ENCODE measurements at places on chromosomes 5 and 9. TPM values are rescaled to one million over a fixed set of nuclear protein-coding genes. Genes with fewer than 3 reads are reported as not detected.

DNA sequence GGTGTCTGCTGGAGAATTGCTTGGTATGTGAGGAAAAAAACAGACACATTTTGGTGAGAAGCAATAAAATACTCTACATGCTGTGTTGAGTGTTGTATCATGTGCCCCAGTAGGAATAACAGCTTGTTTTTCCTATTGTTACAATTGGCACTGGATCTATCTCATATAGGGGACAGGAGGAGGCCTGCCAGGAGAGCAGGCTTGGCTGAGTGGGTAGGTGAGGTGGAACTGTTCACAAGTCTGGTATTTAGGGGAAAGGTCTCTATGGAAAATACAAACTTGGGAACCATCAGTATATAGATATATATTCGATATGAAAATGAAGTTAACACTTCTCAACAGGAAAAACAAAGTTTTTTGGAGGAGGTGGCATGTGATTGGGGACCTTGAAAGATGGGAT, 9.5 kb upstream of the SH3TC2 start:
- no peak overlapping the region for H3K27ac ChIP-seq
- peaks cover 6% of the 10 kb centered on the region for H3K27me3 ChIP-seq
- no peak overlapping the region for H3K4me3 ChIP-seq
- H3K36me3 ChIP-seq = no peaks in the 10 kb centered on the region

DNA sequence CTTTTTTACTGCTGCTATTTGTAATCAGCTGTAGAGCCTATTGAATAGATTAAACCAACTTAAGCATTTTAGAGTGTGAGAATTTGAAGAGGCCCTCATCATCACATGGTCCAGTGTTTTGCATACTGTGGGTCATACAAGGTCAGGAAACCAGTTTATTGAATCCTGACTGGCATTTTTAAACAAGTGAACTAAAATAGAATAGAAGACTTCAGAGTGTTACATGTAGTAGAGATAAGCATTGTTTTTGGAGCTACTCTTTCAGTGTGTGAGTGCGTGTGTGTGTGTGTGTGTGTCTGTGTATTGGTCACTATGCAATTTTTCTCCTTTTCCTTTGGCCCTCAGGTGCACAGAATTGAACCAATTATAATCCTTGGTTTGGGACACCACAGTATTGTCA, 114.4 kb downstream of the SLC28A3 start:
- DNase-seq = no peak
- H3K4me1 ChIP-seq = peaks cover 23% of the 10 kb centered on the region
- H3K36me3 ChIP-seq = no peaks in the 10 kb centered on the region
- H3K27ac ChIP-seq = no peak overlapping the region
- no peak overlapping the region for H3K4me3 ChIP-seq

DNA sequence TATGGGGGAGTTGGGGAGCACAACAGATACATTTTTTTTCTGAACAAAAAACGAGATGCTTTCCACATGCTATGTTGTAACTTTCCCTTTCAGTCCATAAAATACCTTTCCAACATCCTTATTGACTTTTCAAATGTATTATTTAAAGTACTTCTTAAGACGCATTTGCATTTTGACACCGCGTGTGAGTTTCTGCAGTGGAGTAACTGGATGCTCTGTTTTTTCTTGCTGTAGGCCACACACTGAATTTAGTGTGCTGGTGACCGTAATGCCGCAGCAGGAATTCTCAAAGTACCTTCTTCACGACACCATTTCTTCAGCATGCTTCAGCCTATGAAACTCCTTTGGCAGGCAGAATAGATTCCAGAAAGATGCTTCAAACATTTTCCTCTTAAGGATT, 14.3 kb upstream of the EPB41L4B start:
- no peaks in the 10 kb centered on the region for H3K36me3 ChIP-seq
- H3K4me3 ChIP-seq = no peak overlapping the region
- no peak for DNase-seq
- H3K4me1 ChIP-seq = no peaks in the 10 kb centered on the region

The RNF180 gene
- total RNA-seq = 3.8 TPM

DNA sequence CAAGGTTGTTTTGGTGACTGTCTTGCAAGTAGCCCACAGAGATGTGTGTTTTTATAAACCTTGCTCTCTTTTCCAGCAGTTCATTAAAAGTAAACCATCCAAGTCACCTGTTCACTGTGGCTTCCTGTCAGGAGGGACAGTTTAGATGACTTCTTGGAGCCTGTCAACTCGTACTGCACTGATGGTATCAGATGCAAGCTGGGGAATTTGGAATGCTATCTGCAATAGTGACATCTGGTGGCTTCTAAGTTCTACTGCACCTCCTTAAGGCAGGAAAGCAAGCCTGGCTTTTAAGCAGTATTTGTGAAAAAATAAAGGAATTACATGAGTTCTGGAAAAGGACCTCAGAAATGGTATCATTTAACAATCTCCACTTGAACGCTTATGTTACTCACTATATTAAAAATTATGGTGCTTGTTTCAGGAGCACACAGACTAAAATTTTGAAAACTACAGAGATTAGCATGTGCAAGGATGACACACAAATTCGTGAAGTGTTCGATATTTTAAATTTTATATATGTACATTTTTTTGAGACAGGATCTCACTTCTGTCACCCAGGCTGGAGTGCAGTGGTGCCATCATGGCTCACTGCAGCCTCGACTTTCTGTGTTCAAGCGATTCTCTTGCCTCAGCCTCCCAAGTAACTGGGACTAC, 164.0 kb downstream of the TTC39B start:
- H3K4me1 ChIP-seq = peaks cover 3% of the 10 kb centered on the region
- H3K27me3 ChIP-seq = no peaks in the 10 kb centered on the region
- no peak overlapping the region for H3K4me3 ChIP-seq
- H3K27ac ChIP-seq = no peak overlapping the region
- no peaks in the 10 kb centered on the region for H3K36me3 ChIP-seq

GRCh38 chr9:33263131-33264002, 1.1 kb downstream of the BAG1 start:
- H3K27ac ChIP-seq = no peak overlapping the region
- H3K36me3 ChIP-seq = peaks cover 46% of the 10 kb centered on the region
- H3K4me1 ChIP-seq = peaks cover 7% of the 10 kb centered on the region
- DNase-seq = peak; percentile 61
- H3K27me3 ChIP-seq = no peaks in the 10 kb centered on the region
- H3K4me3 ChIP-seq = peak overlapping the region; percentile 96

GRCh38 chr9:31848505-31849285, 535.7 kb upstream of the ACO1 start:
- H3K36me3 ChIP-seq = no peaks in the 10 kb centered on the region
- H3K4me3 ChIP-seq = no peak overlapping the region
- DNase-seq = no peak
- no peaks in the 10 kb centered on the region for H3K4me1 ChIP-seq
- H3K27ac ChIP-seq = no peak overlapping the region

DNA sequence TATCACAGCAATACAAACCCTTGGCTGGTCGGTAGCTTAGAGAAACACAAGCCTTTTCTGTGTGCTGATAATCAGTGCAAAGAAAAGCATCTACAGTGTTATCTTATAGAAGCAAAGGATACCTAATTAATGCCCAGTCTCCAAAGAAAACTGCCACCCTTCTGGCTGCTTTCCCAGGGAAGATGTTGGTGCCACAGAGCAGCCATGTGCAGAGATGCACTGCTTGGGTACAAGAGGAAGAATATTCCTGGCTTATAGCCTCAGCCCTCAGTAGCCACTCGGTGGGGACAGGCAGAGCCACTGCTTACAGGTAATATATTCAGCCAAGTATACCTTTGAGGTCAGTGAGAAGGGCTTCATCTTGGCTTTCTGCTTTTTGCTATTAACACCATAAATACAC, 185.3 kb downstream of the PCSK1 start:
- DNase-seq = no peak
- H3K27me3 ChIP-seq = no peaks in the 10 kb centered on the region
- no peak overlapping the region for H3K4me3 ChIP-seq
- H3K4me1 ChIP-seq = peaks cover 7% of the 10 kb centered on the region
- peak overlapping the region; percentile 32 for H3K27ac ChIP-seq

The TRPM3 gene
- 2.3 TPM for total RNA-seq

GRCh38 chr5:23994581-23995370, 487.4 kb downstream of the PRDM9 start:
- peaks cover 8% of the 10 kb centered on the region for H3K4me1 ChIP-seq
- peaks cover 1% of the 10 kb centered on the region for H3K36me3 ChIP-seq
- no peaks in the 10 kb centered on the region for H3K27me3 ChIP-seq
- no peak overlapping the region for H3K4me3 ChIP-seq
- no peak for DNase-seq

The TSLP gene
- 0.51 TPM for total RNA-seq

DNA sequence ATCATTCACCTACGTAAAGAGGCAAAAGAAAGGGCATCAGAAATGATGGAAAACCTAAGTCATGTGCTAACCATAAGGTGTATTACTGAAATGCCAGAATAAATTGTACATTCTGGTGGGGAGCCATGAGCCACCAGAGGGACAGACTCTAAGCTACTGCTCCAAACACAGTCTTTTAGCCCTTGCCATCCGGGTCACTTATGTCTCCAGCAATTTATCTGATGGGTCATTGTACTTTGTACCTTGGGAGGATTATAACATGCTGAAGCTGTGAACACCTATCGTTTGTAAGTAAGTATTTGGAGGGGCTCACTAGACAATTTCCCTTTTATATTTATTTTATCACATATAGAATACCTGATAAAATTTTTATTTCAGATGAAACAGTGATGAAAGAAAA, 495.1 kb downstream of the KIF4B start:
- no peak for DNase-seq
- no peaks in the 10 kb centered on the region for H3K36me3 ChIP-seq
- no peaks in the 10 kb centered on the region for H3K27me3 ChIP-seq
- H3K4me3 ChIP-seq = no peak overlapping the region

GRCh38 chr5:111673891-111674626, 82.9 kb downstream of the NREP start:
- no peaks in the 10 kb centered on the region for H3K27me3 ChIP-seq
- H3K36me3 ChIP-seq = no peaks in the 10 kb centered on the region

DNA sequence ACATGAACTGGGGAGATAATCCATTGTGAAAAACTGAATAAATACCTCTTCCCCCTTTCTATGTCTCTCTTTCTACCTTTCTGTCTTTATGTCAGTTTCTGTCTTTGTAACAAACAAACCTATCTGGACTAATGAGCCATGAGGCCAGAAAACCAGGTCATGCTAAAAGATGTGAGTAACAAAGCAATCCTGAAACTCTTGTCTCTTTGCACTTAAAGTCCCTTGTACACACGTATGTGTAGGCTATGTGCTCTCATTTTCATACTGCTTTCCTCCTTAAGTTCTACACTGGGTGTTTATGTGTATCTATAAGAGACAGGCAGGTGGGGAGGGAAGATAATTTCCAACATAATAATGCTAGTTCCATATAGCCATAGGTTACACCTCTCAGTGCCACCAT, 123.8 kb upstream of the PTGER4 start:
- H3K4me1 ChIP-seq = no peaks in the 10 kb centered on the region
- H3K36me3 ChIP-seq = no peaks in the 10 kb centered on the region
- no peak overlapping the region for H3K4me3 ChIP-seq
- no peaks in the 10 kb centered on the region for H3K27me3 ChIP-seq
- H3K27ac ChIP-seq = no peak overlapping the region
- no peak for DNase-seq

DNA sequence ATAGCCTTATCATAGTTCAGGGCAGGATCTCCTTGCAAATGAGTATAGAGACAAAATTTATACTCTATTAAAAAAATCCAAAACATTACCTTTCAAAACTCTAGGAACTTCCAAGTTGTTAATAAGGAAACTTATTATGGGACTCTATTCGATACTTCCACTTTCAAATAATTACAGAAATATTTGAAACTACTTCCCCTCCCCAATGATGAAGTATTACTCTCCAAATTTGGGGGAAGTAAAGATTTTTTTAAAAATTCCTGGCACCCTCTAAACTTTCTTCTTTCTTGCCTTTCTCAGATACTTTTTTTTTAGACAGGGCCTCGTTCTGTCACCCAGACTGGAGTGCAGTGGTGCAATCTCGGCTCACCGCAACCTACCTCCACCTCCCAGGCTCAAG, 35.1 kb downstream of the ANXA2R start:
- peaks cover 20% of the 10 kb centered on the region for H3K27me3 ChIP-seq
- H3K27ac ChIP-seq = no peak overlapping the region
- H3K4me3 ChIP-seq = no peak overlapping the region
- no peaks in the 10 kb centered on the region for H3K4me1 ChIP-seq
- H3K36me3 ChIP-seq = no peaks in the 10 kb centered on the region
- no peak for DNase-seq

DNA sequence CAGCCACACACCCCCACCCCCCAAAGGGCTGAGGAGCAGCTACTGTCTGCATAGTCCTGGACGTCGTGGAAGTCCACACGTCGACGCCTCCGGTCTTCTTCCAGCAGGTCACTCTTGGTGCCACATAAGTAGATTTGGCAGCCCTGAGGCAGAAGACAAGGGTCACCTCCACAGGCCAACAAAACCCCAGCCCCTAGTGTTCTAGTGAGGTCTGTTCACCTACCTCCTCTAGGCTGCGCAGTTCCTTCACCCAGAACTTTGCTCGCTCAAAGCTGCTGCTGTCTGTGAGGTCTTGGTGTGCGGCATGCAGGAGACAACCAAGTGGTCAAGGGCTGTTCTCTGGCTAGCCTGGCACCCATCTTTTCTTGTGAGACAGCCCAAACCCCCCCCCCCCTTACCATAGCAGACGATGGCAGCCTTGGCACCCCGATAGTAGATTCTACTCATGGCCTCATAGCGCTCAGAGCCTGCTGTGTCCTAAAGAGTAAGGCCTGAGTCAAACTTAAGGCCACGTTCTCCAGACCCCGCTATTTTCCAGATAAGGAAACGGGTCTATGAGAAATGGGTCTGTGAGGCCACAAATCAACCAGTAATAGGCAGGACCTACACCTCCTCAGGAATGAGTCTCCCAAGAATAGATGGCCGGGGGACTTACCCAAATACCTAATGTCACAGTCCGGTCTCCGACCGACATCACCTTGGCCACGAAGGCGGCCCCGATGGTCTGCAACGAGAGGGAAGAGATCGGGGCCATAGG, 987 bp downstream of the RAB24 start:
- peak; percentile 76 for DNase-seq
- H3K27me3 ChIP-seq = no peaks in the 10 kb centered on the region
- peaks cover 20% of the 10 kb centered on the region for H3K4me1 ChIP-seq
- H3K4me3 ChIP-seq = peak overlapping the region; percentile 99

The RASEF gene
- 1.9 TPM for total RNA-seq

The NIM1K gene
- 0.25 TPM for total RNA-seq

GRCh38 chr9:16768816-16769215, 101.7 kb downstream of the BNC2 start:
- H3K4me1 ChIP-seq = peaks cover 3% of the 10 kb centered on the region
- no peak overlapping the region for H3K27ac ChIP-seq
- no peaks in the 10 kb centered on the region for H3K27me3 ChIP-seq

- H3K4me1 ChIP-seq = peaks cover 2% of the 10 kb centered on the region
- peak; percentile 51 for DNase-seq
- no peaks in the 10 kb centered on the region for H3K36me3 ChIP-seq
- H3K4me3 ChIP-seq = no peak overlapping the region
- no peaks in the 10 kb centered on the region for H3K27me3 ChIP-seq
Observed at GRCh38 chr9:107138261-107138992, 144.7 kb upstream of the RAD23B start.

The PLEKHG4B gene
- total RNA-seq = 5.0 TPM

DNA sequence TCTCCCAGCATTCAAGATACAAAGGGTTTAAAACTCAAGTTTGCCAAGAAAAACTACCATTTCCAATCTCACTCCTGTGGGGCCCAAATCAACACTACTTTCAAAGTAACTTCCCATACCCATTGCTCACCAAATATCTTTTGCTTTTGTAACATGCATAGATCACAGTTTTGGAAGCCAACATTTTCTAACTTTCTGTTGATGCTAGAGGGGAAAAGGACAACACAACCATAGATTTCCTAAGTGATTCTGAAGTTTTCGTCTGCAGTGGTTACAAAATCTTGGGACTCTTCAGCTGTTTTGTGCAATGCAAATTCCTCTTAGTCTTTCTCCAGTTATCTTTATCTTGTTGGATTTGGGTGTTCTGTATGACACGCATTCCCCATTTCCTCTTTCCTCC, 94.1 kb upstream of the PAPPA start:
- DNase-seq = no peak
- no peaks in the 10 kb centered on the region for H3K36me3 ChIP-seq
- peaks cover 38% of the 10 kb centered on the region for H3K27me3 ChIP-seq
- no peak overlapping the region for H3K4me3 ChIP-seq
- H3K4me1 ChIP-seq = no peaks in the 10 kb centered on the region
- H3K27ac ChIP-seq = no peak overlapping the region

Measured in endodermal cell (in vitro differentiated cells).